AG10803 (cell line): ENCODE measurements at places on chromosomes 11 and 22.
A peak's percentile ranks its signal among the peaks of the same experiment; 100 is the strongest.

DNA sequence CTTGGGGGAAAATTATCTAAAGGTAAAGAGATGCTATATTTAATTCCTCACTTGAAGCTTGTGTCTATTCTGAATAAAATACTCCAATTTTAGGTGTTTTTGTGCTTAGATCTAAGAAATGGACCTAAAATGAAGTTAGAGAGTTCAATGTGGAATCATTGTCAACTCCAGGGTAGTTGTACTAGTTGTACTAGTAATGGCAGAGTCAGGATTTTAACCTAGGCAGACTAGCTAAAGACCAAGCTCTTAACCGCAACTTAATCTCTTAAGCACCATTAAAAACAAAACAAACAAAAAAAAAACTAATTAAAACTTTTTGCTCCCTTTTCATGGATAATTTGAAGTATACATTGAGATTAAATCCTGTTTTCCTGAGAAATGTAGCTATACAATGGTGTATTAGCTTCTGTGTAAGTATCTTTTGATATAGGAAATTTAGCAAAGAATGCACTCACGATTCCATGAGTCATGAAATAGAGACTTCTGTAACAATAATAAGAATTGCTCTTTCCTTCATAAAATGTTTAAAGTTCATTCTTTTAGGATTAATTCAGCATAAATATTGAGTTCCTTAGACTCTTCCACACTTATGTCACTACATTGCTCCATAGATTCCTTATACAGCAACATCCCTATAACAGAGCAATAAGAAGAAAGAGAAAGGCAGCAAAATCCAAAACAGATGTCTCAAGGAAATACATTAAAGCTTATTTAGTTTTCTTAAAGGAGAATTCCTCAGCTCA, 26.5 kb upstream of the SOX6 start:
- DNase-seq: peak; percentile 33

- no peak for DNase-seq
Measured at GRCh38 chr11:71173709-71174108, 78.7 kb downstream of the SHANK2 start.

GRCh38 chr11:6812390-6813005, 13.0 kb upstream of the OR6A2 start:
- peak; percentile 38 for DNase-seq

DNA sequence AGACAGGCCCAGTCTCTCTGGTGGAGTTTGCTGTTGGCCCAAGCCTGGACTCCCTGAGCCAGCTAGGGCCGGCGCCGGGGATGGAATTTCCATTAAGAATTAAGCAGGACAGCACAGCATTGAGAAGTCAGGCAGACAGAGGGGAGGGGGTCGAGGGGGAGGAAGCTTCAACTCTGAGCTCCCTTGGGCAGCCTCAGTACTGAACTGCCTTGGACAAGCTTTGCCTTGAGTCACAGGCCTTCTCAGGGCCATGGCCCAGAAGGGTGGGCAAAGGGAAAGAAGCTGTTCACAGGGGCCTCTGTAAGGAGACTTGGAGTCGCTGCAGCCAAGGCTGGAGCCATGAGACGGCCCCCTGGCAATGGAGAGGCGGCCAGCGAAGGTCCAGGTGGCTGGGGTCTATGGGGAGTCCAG, 2.6 kb upstream of the INSC start:
- no peak for DNase-seq

- DNase-seq: no peak
Measured at GRCh38 chr11:96331699-96332116, 11.3 kb downstream of the MAML2 start.

DNA sequence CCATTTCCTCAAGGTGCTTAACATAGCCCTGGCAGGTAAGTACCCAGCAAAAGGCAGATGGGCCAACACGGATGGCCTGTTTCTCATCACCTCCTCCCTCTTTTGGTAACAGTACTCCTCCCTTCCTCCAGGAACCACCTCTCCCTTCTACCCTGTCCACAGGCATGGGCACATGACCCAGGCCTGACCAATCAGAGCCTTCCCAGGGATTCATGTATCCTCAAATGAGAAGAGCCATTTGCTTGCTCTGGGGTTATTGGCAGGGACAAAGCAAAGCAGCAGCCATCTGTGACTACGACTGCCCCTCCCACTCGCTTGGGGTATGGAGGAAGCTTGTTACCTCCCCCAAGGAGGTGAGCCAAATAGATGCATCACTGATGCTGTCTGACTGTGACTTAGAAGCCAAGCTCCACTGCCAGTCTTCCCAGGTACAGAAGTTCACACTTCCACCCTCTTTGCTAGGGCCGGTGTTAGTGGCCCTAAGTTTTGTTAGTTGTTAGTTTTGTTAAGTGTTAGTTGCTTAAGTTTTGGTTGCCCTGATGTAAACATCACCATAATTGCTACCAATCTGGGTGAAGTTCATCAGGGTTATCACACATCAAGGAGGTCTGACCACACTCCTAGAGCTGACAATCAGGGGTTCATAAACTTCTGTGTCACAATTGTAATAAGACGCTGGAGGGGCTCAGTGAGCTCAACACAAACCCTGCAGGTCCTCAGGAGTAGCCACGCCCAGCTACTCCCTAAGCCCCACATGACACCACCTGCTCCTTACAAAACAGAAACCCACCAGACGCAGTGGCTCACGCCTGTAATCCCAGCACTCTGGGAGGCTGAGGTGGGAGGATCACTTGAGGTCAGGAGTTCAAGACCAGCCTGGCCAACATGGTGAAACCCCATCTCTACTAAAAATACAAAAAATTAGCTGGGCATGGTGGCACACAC, 57.3 kb downstream of the ARFGAP3 start:
- no peak for DNase-seq

GRCh38 chr22:38953577-38954413, 3.6 kb upstream of the APOBEC3A start:
- peak; percentile 6 for DNase-seq

- DNase-seq: no peak
Measured at GRCh38 chr11:9030601-9031000, 26.8 kb upstream of the NRIP3 start.

- DNase-seq: no peak
Measured at GRCh38 chr11:70312401-70313357, 42.2 kb downstream of the PPFIA1 start.

- no peak for DNase-seq
Measured at GRCh38 chr11:78209478-78209877, 20.8 kb downstream of the USP35 start.

DNA sequence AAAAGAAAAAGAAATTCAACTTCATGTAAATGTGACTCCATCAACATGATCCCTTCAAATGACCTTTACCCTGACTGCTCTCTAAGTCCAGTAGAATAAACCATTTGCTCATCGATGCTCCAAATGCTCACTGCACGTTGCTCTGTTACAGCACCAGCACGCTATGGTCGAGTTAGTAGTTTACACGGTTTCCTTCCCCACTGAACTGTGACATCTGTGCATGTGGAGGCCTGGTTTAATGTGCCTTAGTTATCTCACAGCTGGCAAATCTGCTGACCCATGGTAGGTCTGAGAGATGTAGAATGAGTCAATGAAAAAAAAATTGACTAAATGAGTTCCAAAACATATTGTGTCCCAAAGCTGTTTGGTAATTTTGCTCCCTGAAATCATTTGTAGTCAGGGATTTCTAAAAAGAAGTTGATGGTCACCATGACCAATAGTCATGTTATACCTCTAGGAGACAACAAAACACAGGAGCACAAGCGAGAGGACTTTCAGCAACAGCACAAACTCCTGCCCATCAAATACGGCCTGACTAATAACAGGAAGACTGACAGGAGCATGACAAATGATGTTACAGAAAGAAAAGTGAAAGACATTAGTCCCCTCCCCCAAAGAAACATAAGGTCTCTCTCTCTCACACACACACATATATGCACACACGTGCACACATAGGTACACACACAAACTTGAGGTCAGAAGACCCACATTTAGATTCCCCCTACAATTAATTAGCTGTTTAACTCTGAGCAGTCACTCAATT, 624.5 kb downstream of the OPCML start:
- no peak for DNase-seq

DNA sequence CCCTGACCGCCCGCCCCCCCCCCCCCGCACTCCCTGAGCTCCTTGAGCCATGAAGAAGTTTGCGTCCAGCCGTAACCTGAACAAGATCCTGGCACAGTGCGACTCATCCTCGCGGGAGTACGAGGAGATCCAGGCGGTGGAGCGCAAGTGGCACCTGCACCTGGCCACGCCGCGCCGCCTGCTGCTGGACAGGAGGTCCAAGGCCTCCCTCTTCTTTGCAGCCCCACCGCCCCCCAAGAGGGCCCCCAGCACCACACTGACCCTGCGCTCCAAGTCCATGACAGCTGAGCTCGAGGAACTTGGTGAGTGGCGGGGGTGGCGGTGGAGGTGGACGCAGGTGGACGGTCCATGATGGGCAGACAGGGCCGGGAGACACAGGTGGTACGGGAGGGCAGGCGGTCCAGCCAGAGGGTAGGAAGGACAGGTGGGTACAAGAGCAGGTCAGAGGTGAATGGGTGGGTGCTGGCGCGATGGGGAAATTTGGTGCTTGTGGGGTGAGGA, 32.1 kb upstream of the ACR start:
- DNase-seq: no peak

DNA sequence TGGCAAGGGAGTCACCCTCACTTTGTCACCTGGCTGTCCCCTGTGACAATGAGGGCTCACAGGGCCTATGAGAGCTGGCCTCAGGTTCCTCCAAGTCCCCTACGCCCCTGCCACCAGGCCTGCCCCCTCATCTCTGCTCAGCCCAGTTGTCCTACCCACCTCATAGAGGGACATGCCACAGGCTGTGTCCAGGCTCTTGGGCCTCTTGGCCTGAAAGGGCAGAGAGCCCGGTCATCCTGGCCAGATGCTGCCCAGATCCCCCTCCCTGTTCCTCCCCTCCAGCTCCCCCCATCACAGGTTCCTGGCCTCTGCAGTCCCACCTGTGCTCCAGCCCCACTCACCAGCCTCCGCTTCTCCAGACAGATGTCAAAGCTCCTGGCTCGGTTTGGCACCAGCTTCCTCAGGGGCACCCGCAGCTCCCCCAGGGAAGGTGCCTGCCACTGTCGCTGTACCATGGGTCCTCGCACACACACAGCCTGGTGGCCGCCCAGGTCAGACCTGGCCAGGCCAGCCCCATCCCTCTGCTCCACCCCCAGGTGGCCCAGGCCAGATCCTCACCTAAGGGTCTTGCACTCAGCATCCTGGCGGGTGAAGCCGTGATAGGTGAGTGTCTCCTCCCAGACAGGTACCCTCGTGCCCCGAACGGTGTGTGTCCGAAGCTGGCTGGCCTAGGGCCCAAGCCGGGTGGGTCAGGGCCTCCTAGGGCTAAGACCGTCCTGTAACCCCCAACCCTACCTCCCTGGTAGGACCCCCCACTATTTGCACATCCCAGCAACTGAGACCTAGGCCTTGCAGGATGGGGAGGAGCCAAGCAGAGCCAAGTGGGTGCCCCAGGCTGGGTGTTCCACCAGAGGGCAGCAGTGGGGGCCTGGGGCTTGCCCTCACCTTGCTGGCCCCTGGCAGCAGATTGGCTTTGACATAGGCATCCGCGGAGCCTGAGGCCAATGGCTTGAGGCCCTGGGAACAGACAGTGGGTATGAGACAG, 8.3 kb downstream of the NDUFV1 start:
- DNase-seq: no peak

GRCh38 chr22:17781319-17782031, 7.2 kb upstream of the BID start:
- peak; percentile 82 for DNase-seq

DNA sequence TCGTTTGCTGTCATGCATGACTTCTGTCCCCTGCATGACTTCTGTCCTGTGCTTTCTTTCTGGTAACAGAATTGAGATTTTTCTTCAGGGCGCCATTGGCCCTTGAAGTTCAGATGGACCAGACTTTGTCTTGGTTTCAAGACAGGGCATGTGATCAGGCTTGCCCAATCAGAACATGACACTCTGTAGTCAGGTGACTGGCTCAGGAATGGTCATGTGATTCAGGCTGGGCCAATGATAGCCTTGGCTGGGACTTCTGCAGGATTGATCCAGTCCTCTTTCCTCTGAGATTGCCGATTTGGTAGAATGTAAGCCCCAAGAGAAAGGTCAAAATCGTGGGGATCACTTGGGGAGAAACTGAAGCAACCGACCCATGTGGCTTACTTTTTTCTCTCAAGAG, 90.5 kb upstream of the ALX4 start:
- DNase-seq: no peak

DNA sequence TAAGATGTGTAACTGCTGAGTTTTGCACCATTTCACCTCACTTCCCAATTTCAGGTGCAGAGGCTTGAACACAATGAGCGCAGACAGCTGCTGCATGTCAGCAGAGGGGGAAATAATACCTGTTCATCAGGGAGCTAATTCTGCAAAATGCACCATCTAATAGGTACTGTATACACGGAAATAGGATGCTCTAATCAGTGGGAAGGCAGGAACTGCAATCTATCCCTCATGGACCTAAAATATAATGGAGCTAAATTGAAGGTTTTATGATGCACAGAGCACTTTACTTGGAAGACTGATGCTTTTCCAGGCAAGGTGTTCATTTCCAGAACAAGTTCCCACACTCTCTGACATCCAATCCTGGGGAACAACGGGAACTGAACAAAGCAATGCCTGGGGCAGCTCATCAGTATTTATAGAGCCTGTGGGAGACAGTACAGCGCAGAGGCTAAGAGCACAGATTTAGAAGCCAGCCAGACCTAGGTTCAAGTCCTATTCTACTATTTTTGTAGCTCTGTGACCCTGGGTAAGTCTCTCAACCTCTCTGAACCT, 78.5 kb downstream of the TENM4 start:
- DNase-seq: no peak

GRCh38 chr11:46012185-46012584, 89.7 kb downstream of the LARGE2 start:
- DNase-seq: no peak

- DNase-seq: no peak
Measured at GRCh38 chr11:126805870-126806269, 194.7 kb downstream of the KIRREL3 start.

DNA sequence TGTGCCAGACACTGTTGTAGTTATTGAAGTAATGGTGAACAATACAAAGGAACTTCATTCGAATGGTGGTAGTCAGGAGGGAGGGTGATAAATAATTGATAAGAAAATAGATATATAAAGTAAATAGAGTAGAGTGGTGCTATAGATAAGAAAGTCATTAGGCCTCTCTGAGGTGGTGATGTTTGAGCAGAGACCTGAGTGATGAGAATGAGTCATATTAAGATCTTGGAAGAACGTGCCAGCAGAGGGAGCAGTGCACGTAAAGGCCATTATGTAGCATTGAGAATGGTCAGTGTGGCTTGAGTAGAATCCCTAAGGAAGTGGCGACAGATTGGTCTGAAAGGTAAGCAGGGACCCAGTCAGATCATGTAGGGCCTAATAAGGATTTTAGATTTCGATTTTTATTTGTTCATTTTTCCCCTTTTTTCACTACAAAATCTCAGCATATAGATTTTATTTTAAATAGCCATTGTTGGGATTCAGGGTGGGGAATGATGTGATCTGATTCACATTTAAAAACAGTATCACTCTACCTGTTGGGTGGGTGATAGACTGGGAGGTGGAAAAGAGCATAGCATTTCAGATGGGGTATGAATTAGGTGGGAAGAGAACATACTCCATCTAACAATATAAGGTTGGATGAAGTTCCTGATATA, 44.7 kb downstream of the CCDC90B start:
- peak; percentile 57 for DNase-seq

GRCh38 chr11:8262552-8263108, 1.0 kb downstream of the LMO1 start:
- peak; percentile 44 for DNase-seq

GRCh38 chr11:70139785-70140410, 61.8 kb downstream of the ANO1 start:
- DNase-seq: no peak
